ENCODE measurements at places on chromosomes 4 and X. TPM values are rescaled to one million over a fixed set of nuclear protein-coding genes. Genes with fewer than 3 reads are reported as not detected.

- DNase-seq = peak; percentile 72
Observed at GRCh38 chr4:48653217-48654014, 126.7 kb downstream of the FRYL start.

POLN gene
- total RNA-seq = 8.4 TPM

- DNase-seq = no peak
Observed at GRCh38 chr4:133592106-133592505, 443.0 kb downstream of the PCDH10 start.

- DNase-seq = no peak
Observed at GRCh38 chr4:45803994-45804393, 319.9 kb downstream of the GABRG1 start.

GC gene
- total RNA-seq = 4.6 TPM

GRCh38 chr4:108570993-108571569 lies 49.3 kb upstream of the RPL34 start:
- no peak for DNase-seq

GPR101 gene
- 0.96 TPM for total RNA-seq

DNA sequence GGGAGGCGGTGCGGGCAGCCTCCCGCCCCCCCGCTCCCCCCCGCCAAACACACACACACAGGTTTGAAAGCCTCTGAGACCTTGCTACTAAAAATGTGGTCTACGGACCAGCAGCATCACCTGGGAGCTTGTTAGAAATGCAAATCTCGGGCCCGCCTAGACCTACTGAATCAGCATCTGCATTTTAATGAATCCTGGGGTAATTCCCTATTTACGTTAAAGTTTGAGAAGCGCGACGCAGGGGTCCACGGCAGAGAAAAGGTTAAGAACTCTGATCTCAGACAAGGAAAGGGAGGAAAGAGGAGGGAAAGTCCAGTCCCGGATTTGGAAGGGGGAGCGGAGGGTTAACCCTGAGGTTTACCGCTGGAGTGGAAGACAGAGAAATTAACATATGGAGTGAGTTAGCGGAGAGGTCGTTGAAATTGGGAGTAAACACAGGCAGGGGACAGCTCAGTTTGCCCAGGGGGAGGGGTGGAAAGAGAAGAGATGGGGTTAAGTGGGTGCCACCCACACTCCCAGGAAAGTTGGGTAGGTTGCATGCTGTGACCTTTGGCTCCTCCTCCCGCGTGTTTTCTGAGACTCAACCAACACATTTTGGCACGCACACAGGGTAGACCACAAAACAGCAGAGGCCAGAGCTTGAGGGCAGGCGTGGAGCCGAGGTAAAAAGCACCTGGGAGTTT lies 483.6 kb downstream of the BCOR start:
- DNase-seq = no peak

DNA sequence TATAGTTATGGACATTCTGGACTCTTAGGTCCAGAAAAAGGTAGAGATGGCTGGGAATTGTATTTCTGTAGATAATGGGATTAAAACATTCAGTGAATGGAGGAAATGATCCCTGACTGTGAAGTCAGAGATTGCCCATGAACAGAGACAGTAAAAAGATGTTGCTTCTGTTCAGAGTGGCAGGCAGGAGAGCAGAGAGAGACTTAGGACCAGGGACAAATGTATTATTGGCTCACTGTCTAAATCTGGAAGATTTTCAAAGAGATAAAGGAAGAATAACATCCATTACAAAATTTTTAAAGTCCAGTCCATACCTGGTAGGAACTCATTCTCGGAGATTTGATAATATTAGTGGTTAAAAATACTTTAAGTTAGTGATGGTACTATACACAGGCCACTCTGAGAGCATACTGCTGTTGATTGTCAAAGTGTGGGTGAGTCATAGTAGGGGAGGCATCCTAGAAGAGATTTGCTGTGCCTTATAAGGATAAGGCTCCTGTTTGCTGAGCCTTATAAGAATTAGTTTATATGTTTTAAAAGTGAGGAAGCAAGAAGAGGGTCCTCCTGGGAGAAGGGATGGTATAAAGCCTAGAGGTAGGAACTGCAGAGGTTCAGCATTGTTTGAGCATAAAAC lies 53.0 kb downstream of the JADE3 start:
- DNase-seq = peak; percentile 69

DNA sequence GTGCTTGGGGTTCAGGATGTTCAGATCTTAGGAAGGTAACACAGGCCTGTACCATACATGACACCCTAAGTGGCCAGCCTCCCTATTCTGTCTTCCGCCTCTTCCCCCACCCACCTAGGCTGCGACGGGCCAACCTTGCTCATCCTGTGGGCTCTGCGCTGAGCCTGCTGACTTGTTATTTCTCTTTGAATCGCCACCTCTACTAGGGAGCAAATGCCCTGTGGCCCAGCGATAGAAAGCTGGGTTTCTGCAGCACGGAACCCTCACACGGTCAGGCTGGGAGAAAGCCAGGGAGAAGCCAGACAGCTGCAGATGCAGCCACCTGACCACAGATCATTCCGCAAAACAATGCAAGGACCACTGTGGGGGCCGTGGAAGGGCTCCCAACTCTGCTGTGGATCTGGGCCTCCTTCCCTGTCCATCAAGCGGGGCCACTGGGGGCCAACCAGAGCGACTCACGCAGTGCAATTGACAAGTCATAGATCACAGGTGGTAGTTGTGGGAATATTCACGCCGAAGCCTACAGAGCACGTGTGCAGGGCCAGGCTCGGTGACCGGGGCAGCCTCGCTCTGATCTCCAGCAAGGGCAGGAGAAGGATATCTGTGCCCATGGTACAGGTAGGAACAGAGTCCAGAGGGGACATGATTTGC lies 227.5 kb downstream of the AFAP1 start:
- no peak for DNase-seq

SOWAHD gene
- total RNA-seq = 0.72 TPM

F8A2 gene
- 0.72 TPM for total RNA-seq

Measured in umbilical cord (tissue), 2 donors.